Stimulated activated CD4-positive, alpha-beta T cell treated with anti-CD3 and anti-CD28 coated beads, Interleukin-1b, Interleukin-23, amount 100 ng/mL, for 1 hour (primary cell): ENCODE measurements at places on chromosomes 6 and 20.

GRCh38 chr6:111617149-111617548 is 11.5 kb upstream of the TRAF3IP2 start:
- no peak for DNase-seq

DNA sequence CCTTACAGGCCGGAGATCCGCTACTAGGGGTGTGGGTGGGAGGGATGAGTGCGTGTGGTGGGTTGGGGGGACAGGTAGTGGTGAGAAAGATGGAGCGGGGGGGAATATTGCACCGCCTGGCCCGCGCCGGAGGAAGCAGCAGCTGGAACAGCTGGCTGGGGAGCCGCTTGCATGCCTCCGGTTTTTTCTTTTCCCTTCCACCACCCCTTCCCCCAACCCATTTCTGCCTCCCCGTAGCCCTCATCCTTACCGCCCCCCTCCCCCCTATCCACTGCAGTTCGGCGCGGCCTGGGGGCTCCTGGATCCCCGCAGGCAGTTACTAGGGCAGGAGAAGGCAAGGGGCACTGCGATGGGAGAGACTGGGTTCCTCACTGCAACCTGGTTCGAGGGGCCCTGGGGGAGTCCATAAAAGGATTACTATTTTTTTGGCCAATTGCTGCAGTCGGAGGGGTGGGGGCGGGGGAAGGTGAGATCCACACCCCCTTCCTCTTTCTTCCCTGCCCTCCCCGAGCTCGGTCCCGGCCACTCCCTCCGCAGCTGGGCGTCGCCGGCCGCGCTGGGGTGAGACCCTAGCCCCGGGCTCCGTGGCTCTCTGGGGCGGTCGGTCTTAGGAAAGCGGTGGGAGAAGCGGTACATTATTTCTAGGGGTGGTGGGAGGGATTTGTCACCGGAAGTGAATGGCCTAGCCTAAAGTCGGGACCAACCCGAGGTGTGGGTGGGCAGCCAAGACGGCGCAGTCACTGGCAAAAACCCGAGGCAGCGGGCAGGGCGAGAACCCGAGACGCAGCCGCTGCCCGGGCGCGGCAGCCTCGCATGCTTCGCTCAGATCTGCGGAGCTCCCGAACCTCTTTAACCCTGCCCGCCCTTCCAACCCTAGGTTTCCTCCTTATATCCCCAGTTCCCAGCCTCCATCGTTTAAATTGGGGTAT is 824 bp upstream of the TBCC start:
- peak; percentile 48 for DNase-seq

- no peak for DNase-seq
Observed at GRCh38 chr6:149231778-149232177, 85.7 kb upstream of the TAB2 start.

DNA sequence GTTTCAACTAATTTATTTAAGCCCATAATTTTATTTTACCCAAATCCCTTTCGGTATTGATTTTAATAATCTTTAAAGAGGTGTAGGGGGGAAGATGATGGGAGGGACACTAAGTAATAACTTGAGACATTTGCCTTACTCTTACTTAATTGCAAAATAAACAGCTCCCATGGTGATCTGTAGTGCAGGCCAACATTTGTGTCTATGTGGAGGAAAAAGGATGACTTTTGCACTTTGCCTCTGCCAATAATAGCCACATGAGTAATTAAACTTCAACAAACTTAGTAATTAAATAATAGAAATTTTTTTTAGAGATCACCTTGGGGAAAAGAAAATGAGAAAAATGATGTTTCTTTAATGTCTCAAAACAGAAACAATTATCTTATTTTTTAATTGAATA is 29.9 kb upstream of the CD2AP start:
- no peak for DNase-seq

DNA sequence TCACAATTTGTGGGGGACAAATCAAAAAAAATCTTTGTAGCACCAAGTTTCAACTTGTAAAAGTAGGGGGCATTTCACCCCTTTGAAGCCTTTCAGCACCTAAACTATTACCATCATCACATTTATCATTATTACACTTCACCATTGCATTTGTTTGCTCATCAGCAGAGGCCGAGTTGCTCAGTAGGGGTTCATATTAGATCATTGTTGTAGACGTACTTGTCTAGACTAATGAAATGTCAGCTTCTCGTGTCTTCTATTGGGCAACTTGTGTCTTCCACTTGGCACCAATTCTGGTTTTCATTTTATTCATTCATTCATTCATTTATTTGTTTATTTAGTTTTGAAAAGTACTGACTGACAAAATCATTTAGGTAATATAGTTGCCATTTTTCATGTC is 338.3 kb upstream of the KCNQ5 start:
- no peak for DNase-seq

DNA sequence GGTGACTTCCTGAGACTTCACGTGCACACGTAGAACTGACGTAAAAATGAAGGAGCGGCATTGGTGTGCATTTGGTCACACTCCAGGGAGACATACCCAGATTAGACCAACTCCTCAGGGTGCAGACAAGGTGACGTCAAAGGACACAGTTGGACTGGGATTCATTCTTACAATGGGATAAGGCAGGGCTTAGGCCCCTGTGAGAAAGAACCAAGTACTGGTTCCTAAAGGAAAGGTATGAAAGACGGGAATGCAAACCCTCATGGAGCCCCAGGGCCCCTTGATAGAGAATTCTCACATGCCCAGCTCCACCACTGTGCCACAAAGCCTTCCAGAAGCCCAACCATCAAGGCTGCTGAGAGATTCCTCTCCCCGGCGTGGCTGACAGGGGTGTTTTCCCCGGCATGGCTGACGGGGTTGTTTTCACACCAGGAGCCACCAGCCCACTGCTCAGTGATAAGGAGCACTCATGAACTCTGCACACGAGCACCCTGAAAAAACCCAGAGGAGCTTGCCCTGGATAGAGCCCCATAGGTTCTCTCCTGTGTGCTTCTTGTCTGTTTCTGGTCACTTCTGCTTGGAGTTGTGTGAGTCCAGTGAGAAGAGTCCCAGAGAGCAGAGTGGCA is 90.1 kb downstream of the CAP2 start:
- DNase-seq = no peak

DNA sequence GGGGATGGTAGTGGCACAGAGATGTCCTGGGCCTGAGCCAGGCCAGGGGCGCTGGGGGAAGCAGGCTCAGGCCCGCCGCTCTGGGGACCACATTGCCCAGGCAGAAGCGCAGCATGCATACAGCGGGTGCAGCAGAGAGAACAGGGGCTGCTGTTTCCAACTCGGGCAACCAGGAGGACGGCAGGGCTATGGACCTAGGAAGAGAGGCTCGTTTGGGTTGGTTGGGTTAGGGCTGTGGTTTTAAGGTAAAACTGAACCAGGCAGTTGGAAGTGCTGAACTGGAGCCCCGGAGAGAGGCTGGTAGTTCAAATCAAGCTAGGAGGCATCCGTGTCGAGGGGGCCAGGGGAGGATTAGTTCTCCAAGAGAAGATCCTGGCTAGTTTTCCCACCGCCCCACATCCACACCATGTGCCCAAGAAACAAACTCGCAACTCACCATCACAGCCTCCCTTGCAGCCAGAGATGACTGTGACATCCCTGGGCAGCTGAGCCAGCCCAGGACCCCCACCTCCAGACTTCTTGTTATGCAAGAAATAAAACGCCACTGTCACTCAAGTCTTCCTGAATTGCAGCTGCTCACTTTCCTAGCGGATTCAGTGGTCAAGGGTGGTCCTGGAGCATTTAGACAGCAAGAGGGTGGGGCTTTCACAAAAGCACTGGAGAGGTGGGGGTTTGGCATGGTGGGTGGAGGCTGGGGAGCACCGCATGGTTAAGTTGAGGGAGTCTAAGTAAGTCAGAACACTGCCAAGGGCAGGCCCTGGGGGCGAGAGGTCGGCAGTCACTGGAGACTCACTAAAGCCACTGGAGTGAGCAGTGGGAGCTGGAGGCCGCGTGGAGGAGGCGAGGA is 161.2 kb downstream of the GRM4 start:
- DNase-seq = no peak

DNA sequence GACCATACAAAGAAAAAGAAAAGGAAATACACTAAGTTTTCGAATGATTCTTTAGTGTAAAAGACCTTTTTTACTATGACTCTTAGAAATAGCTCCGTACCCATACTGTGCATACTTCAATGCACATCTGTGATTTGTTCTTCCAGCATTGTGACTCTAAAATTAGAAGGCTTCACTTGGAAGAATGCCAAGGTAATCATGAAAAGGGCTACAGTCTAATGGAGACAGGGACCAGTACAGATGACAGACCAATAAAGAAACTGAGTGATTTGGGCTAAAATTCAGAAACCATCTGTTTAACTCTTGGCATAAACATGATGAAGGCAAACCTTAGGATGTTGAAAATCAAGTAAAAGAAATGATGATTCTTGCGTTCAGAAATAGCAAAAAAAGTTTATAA is 46.3 kb downstream of the CYP39A1 start:
- no peak for DNase-seq

- no peak for DNase-seq
Observed at GRCh38 chr6:41586252-41587007, 40.2 kb downstream of the FOXP4 start.

DNA sequence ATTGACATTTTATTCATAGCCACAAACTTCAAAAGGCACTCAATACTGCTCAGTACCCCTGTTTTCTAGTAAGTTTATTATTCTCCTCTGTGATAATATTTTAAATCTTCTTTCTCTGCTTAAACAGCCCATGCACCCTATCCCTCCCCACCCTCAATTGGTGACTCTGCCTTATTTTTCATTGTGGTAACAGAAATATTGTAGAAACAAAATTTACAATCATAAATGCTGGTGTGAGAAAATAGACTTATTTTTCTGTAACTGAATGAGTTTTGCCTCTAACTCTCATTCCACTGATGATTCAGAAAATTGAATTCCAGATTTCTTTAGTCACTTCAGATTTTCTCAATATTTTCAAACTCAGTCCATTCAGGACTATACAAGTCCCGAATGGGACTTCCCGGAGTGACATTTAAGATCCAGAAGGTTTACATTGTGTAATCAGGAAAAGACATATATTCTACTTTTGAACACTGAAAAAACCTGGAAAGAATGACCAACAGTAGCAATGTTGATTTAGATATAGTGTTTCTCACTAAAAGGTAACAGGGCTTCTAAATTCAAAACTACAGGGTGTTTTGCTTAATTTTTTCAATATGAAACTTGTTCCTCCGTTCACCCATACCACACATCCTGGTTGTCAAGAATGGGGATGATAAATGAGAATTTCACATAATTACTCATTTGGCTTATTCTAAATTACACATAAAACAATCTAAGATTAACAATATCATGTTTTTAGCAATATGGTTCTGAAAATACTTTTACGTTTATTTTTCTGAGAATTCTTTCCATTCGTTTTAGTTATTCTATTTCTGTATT is 34.8 kb upstream of the UST start:
- no peak for DNase-seq

DNA sequence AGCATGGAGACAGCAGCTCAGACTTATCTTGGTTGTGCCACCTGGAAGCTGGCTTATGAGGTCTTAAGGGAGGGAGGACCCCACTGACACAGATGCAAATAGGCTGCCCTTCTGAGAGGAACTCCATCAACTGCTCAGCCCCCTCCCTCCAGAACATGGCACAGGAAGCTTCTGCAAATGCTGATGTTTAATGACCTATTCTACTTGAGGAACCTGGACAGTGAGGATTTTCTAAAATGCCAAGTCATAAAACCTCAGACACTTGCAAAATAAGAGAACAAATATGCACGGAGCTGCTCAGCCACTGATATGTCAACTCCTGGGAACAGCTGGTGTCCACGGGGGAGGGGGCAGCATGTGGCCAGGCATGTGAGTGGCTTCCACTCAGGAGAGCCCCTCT is 3.5 kb downstream of the CST9 start:
- no peak for DNase-seq

GRCh38 chr20:47605673-47606413 is 104.2 kb downstream of the NCOA3 start:
- DNase-seq = no peak

- DNase-seq = no peak
Observed at GRCh38 chr6:73579389-73579788, 58.6 kb upstream of the EEF1A1 start.

DNA sequence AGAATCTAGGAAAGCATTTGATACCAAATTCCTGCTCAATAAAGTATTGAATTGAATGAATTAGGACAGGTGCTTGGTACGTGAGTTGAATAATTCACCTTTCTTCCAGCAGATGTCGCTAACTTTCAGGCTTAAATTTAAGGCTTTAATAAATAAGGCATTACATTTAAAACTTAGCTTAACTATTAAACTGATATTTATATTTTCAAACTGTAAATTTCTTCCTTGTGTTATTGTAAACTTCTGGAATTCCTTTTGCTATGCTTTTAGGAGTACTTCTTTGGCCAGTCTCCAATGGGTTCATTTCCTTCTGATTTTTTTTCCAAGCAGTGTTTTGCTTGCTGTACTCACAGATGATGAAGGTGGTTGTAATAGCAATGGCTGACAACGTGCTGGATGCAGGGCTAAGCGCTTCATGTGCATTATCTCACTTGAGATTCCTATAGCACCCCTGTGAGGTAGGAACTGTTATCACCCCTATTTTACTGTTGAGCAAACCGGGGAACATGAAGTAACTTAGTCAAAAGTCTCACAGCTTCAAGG is 71.3 kb upstream of the SLC2A12 start:
- no peak for DNase-seq

DNA sequence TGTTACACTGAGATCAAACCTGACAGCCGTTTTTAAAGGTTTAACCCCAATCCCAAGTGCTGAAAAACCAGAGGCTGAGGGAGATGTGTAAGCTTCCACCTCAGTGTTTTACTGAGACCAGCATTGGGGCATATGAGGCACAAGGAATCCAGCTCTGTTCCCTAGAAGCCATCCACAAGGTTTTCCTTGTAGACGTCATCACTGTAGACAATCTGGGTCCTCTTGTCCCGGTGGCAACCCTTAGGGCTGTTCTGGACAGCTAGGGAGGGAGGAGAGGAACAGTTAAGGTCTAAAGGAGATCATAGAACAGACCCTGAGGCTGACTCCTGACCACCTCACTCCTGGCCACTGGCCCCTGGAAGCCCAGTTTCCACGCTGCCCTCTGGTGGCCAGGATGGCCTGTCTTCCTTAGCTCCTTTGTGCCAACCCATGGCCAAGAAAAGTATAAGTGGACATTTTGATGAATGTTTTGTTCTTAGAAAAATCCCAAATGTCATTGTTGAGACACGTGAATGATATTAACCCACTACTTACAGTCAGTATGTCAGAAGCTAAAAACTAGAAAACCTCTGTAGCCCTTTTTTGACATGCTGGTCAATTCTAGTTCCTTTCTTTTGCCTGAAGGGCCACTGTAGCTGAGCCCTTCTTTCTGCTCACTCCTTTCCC is 6.4 kb downstream of the CFB start:
- DNase-seq = no peak

- no peak for DNase-seq
Observed at GRCh38 chr6:154920495-154921200, 74.5 kb upstream of the TIAM2 start.
